ENCODE measurements at places on chromosomes 12 and 14. TPM values are rescaled to one million over a fixed set of nuclear protein-coding genes. Genes with fewer than 3 reads are reported as not detected.

The STYK1 gene
- total RNA-seq, result 0.93 TPM

The OR4E1 gene
- not detected for total RNA-seq

The IFI27 gene
- 312 TPM for total RNA-seq

The DEGS2 gene
- 1.7 TPM for total RNA-seq

The RD3L gene
- total RNA-seq, result not detected

GRCh38 chr14:73633116-73634010 lies 11.4 kb upstream of the DNAL1 start:
- peak overlapping the region; percentile 59 for H3K4me3 ChIP-seq
- H3K27ac ChIP-seq, result peak overlapping the region; percentile 53
- H3K36me3 ChIP-seq, result no peaks in the 10 kb centered on the region
- peak; percentile 84 for DNase-seq

DNA sequence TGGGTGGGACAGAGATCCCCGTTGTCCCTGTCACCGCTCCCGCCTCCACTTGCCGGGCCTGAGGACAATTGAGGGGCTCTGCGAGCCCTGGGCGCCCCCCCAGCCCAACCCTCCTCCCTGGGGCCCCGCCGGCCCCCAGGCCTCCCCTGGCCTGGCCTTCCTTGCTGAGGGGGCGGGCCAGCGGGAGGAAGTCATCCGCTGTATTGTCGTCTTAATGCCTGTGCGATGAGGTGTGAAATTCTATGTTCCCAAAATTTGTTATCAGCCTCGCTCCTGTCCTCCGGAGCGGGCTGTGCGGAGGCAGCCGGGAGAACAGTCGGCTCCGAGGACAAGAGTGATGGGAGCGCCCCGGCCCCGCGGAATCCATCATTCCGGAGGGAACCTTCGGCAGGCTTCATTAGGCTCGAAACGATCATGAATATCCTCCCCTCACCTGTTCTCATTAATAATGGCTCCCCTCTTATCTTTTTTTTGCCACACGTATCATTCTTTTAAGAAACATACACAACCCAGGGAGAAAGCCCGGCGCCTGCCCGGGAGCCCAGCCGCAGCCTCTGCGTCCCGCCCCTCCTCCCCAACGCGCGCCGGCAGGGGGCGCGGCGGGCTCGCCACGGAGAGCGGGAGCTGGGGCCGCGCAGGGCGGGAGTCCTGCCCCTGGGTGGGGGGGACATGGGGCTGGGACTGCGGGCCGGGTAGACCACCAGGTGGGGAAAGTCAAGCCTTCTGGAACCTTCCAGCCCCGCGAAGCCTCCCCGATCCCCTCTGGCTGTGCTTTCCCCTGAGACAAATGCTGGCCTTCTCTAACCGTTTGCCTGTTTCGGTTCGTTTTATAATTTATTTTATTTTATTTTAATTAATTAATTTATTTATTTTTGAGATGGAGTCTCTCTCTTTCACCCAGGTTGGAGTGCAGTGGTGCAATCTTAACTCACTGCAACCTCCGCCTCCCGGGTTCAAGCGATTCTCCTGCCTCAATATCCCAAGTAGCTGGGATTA lies 17.1 kb upstream of the DLK1 start:
- no peak overlapping the region for H3K4me3 ChIP-seq
- no peak for DNase-seq
- H3K27me3 ChIP-seq, result peaks cover 14% of the 10 kb centered on the region
- H3K27ac ChIP-seq, result no peak overlapping the region
- peaks cover 3% of the 10 kb centered on the region for H3K4me1 ChIP-seq

- no peaks in the 10 kb centered on the region for H3K36me3 ChIP-seq
- no peaks in the 10 kb centered on the region for H3K27me3 ChIP-seq
- DNase-seq, result no peak
Observed at GRCh38 chr14:98168211-98168985, 1103.6 kb downstream of the BCL11B start.

DNA sequence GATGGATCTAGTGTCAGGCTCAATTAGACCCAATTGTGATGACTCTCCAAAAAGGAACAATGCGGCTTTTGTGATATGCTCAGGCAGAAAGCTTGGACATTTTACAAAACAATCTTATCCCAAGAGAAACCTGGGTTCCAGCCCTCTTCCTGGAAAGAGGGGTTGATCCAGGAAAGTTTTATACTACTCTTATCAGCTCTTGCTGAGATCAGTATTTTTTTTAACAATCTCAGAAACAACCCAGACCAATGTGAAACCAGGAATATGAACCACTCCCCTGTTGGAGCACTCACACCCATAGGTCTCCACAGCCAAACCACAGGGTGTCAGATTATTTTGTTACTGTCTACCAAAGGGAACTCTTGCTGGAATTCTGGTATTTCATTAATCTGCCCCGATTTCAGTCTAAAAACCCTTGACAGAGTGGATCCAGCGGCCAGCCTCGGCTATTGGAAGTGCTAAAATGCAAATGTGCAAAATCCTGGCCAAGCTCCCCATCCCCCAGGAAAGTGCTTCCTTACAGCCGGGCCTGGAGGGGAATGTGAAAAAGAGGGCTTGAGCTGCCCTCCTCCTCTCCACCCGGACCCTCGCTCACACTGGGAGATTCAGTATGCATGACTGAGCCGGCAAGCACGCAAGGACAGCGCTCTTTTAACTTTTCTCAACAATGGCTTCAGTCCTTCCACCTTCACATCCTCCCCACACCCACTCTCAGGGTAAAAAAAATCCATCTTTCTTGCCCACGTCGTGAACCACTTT lies 4.0 kb downstream of the FBXL14 start:
- peak overlapping the region; percentile 89 for H3K4me3 ChIP-seq
- H3K27me3 ChIP-seq, result no peaks in the 10 kb centered on the region
- DNase-seq, result no peak
- H3K36me3 ChIP-seq, result no peaks in the 10 kb centered on the region

- DNase-seq, result no peak
- H3K27ac ChIP-seq, result no peak overlapping the region
- no peaks in the 10 kb centered on the region for H3K36me3 ChIP-seq
- H3K27me3 ChIP-seq, result no peaks in the 10 kb centered on the region
- H3K4me1 ChIP-seq, result no peaks in the 10 kb centered on the region
- no peak overlapping the region for H3K4me3 ChIP-seq
Observed at GRCh38 chr12:78891646-78892353, 27.2 kb downstream of the SYT1 start.

GRCh38 chr12:114746297-114747011 lies 62.5 kb upstream of the TBX3 start:
- no peaks in the 10 kb centered on the region for H3K4me1 ChIP-seq
- no peaks in the 10 kb centered on the region for H3K27me3 ChIP-seq
- no peak overlapping the region for H3K4me3 ChIP-seq
- H3K27ac ChIP-seq, result no peak overlapping the region
- H3K36me3 ChIP-seq, result no peaks in the 10 kb centered on the region

GRCh38 chr14:85451421-85451820 lies 78.5 kb upstream of the FLRT2 start:
- H3K27me3 ChIP-seq, result no peaks in the 10 kb centered on the region
- H3K4me3 ChIP-seq, result no peak overlapping the region
- no peaks in the 10 kb centered on the region for H3K4me1 ChIP-seq
- DNase-seq, result no peak
- no peaks in the 10 kb centered on the region for H3K36me3 ChIP-seq

GRCh38 chr14:66606826-66607225 lies 98.9 kb downstream of the GPHN start:
- H3K27ac ChIP-seq, result no peak overlapping the region
- no peaks in the 10 kb centered on the region for H3K27me3 ChIP-seq
- no peaks in the 10 kb centered on the region for H3K36me3 ChIP-seq
- no peaks in the 10 kb centered on the region for H3K4me1 ChIP-seq
- DNase-seq, result no peak

GRCh38 chr12:25207846-25208245 lies 12.8 kb downstream of the ETFRF1 start:
- no peak overlapping the region for H3K27ac ChIP-seq
- H3K4me3 ChIP-seq, result no peak overlapping the region

- H3K4me1 ChIP-seq, result no peaks in the 10 kb centered on the region
- no peak overlapping the region for H3K27ac ChIP-seq
- DNase-seq, result no peak
- no peaks in the 10 kb centered on the region for H3K36me3 ChIP-seq
Observed at GRCh38 chr12:91205811-91206210, 23.2 kb upstream of the DCN start.

DNA sequence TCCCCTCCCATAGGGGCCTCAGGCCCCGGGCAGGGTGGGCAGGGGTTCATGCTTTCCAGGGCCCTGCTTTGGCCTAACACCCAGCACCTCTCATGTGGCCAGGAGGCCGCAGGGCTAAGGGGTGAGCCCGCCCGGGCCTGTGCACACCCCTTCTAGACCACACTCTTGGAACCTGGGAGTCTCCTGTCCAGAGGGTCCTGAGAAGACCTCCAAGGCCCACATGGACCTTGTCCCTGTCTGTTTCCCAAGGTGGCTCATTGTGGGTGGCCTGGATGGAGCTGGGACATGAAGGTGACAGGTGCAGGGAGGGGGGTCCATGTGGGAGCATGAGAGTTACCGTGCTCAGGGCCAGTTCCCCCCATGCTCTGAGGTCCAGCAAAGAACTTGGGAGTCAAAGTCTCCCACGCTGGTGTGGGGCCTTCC lies 11.6 kb downstream of the DLK1 start:
- no peaks in the 10 kb centered on the region for H3K27me3 ChIP-seq
- no peaks in the 10 kb centered on the region for H3K4me1 ChIP-seq
- no peak overlapping the region for H3K27ac ChIP-seq
- peak; percentile 40 for DNase-seq

- H3K27me3 ChIP-seq, result no peaks in the 10 kb centered on the region
- no peak overlapping the region for H3K27ac ChIP-seq
Observed at GRCh38 chr12:93883436-93884154, 206.4 kb downstream of the CRADD start.

DNA sequence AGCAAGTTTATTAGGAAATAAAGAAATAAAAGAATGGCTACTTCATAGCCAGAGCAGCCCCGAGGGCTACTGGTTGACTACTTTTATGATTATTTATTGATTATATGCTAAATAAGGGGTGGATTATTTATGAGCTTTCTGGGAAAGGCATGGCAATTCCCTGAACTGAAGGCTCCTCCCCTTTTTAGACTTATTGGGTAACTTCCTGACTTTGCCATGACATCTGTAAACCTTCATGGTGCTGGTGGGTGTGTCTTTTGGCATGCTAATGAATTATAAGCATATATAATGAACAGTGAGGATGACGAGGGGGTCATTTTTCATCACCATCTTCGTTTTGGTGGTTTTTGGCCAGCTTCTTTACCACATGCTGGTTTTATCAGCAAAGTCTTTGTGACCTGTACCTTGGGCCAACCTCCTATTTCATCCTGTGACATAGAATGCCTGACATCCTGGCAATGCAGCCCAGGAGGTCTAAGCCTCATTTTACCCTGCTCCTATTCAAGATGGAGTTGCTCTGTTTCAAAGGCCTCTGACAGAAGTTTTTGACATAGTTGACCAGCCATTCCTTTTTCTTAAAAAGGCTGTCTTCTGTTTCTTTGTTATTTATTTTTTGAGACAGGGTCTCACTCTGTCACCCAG lies 11.1 kb upstream of the PTGES3 start:
- no peaks in the 10 kb centered on the region for H3K4me1 ChIP-seq
- H3K4me3 ChIP-seq, result no peak overlapping the region
- DNase-seq, result no peak
- H3K27me3 ChIP-seq, result no peaks in the 10 kb centered on the region
- no peaks in the 10 kb centered on the region for H3K36me3 ChIP-seq

- peaks cover 26% of the 10 kb centered on the region for H3K36me3 ChIP-seq
- H3K27ac ChIP-seq, result no peak overlapping the region
- H3K4me3 ChIP-seq, result no peak overlapping the region
- no peak for DNase-seq
Observed at GRCh38 chr12:95096378-95096777, 23.0 kb upstream of the NR2C1 start.

All from upper lobe of right lung (tissue), 1 donor.